ENCODE measurements at places on chromosomes 3 and 15. TPM values are rescaled to one million over a fixed set of nuclear protein-coding genes. Genes with fewer than 3 reads are reported as not detected.

DNA sequence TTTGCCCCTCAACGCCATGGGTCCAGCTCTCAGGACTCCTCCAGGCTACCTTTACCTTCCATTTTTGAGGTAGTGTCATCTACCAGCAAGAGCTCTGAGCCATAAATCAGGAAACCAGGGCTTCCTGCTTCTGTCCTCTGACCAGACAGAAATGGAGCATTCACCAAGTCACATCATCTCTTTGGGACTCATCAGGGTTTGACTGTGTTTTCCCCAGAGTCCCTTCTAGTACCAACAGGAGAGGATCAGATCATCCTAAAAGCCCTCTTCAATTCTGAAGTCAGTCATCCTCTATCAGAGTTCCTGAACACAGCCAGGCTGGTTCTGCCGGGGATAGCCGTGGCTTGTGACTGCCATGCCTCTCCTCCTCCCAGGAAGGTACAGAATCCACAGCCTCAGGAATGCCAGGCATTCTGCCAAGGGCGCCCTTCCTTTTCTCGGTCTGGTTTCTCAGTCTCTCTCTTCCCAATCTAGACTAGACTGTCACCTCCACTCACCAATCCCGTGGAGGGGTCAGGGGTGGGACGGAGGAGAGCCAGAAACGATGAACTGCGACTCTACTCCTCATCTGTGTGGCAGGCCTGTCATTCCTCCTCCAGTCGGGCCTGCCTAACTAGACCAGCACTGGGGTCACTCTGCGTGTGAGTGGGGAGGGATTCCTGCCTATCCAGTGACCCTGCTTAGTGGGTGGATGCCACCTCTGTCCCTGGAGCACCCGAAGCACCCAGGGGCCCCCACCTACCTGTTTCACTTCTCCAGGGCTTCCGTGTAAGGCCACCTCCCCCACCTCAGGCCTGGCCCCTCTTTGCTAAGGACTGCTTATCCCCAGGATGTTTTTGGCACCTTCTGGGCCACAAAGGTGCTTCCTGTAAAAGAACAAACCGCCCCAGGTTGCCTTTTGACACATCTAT lies 30.9 kb downstream of the CCNL1 start:
- H3K36me3 ChIP-seq, result no peaks in the 10 kb centered on the region
- no peaks in the 10 kb centered on the region for H3K27me3 ChIP-seq
- peak overlapping the region; percentile 22 for H3K4me3 ChIP-seq
- H3K27ac ChIP-seq, result peak overlapping the region; percentile 99

DNA sequence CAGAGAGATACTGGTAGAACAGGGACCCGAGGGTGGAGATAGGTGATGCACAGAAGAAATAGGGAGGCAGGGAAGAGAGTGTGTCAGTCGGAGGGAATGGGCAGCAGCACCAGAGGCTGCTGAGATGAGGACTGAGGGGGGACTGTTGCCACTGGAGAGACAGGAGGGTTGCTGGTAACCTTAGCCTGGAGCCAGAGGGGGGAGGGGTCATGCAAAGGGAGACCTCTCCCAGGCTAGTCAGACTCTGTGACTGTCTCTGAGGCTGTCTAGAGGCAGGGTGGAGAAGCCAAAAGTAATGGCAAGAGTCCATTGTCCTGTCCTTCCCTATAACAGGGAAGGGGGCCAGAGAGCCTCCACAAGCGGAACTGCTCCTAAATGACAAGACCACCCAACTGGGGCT lies 2.1 kb upstream of the DLEC1 start:
- no peak overlapping the region for H3K27ac ChIP-seq
- H3K36me3 ChIP-seq, result no peaks in the 10 kb centered on the region
- peaks cover 4% of the 10 kb centered on the region for H3K4me1 ChIP-seq
- DNase-seq, result no peak
- no peaks in the 10 kb centered on the region for H3K27me3 ChIP-seq

DNA sequence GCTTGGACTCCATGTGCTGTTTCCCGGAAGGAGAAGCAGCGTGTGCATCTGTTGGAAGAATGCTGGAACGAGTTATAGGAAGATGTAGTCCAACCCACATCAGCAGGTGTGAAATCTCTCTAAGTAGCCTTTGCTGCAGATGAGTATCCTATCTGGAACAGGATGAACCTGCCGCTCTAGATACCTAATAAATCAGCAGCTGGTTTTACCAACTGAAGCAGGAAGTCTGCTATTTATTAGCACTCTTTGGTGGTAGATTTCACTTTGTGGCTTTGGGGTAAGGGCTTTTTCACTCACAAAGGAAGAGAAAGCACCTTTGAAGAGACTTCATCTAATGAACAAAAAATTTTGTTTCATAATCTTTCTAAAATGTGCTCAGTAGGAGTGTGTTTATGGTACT lies 66.4 kb downstream of the DCUN1D1 start:
- H3K4me3 ChIP-seq, result no peak overlapping the region
- H3K4me1 ChIP-seq, result peaks cover 20% of the 10 kb centered on the region
- no peaks in the 10 kb centered on the region for H3K27me3 ChIP-seq
- H3K36me3 ChIP-seq, result 0 out of 2 replicates have a peak, but pooled peaks cover 2% of the 10 kb centered on the region
- no peak overlapping the region for H3K27ac ChIP-seq

DNA sequence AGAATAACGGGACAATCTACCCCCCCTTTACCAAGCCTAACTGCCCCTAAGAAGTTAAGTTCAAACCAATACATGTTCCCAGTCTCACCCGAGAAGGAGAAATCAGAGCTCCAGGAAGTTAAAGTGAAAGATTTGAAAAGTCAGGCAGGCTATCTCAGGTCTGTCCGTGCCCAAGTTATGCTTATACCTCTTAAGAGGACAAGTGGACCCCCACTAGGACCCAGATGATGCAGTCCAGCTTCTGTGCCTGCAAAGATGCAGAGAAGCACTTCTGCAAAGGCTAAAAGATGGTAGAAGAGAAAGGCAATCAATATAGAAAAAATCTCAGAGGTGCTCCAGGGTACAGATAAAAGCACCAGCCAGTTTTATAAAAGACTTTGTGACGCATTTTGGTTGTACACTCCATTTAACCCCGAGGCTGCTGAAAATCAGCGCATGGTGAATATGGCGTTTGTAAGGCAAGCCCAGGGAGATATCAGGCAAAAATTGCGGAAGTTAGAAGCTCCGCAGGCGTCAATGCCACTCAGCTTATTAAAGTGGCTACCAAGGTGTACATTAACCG lies 9.8 kb upstream of the SLC9C1 start:
- no peak overlapping the region for H3K27ac ChIP-seq
- H3K27me3 ChIP-seq, result no peaks in the 10 kb centered on the region
- DNase-seq, result no peak
- no peaks in the 10 kb centered on the region for H3K36me3 ChIP-seq
- no peaks in the 10 kb centered on the region for H3K4me1 ChIP-seq

GRCh38 chr3:118080889-118081288 lies 953.8 kb downstream of the IGSF11 start:
- no peaks in the 10 kb centered on the region for H3K27me3 ChIP-seq
- no peak for DNase-seq
- no peaks in the 10 kb centered on the region for H3K4me1 ChIP-seq
- H3K27ac ChIP-seq, result no peak overlapping the region

The CAND2 gene
- total RNA-seq, result not detected

The ZDHHC23 gene
- 22.8 TPM for total RNA-seq

The CSTA gene
- 11.0 TPM for total RNA-seq

The CDHR4 gene
- not detected for total RNA-seq
